ENCODE measurements at places on chromosomes 6 and 20.

DNA sequence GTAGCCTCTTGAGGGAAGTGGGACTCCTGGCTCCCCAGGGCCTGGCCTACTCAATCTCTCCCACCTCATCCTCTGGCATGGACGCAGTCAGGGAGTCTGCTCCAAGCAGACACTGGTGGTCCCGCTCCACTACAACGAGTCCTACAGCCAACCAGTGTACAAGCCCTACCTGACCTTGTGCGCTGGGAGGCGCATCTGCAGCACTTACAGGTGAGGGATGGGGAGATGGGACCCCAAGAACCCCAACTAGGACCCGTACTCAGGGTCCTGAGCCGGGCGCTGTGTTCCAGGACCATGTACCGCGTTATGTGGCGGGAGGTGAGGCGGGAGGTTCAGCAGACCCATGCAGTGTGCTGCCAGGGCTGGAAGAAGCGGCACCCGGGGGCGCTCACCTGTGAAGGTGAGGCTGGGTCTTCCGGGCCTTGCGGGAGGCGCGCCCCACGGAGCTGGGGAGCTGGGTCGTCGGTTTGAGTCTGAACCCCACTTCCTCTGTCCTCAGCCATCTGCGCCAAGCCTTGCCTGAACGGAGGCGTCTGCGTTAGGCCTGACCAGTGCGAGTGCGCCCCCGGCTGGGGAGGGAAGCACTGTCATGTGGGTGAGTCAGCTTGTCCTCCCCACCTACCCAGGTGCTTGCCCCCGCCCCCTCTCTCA lies 2.1 kb downstream of the EGFL8 start:
- DNase-seq = no peak

DNA sequence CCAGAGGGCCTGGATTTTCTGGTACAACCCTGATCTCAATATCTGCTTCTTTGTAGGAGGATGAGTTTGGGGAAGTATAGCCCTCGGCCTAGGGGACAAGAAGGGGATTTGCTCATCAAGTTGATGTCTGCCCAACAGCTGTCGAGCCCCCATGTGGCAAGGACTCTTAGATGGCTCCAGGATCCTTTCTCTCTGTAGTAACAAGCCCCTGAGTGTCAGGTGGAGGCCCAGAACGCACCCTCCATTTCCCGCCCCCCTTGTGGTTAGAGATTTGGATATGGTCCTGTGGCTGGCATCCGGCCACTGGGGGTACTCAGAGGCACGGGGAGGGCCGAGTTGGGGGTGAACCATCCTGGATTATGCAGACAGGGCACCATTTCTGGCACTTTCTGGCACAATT lies 50.1 kb downstream of the CTCFL start:
- DNase-seq = no peak

- DNase-seq = no peak
These were observed 1217.7 kb downstream of the EPHA7 start for GRCh38 chr6:92201618-92202017.

DNA sequence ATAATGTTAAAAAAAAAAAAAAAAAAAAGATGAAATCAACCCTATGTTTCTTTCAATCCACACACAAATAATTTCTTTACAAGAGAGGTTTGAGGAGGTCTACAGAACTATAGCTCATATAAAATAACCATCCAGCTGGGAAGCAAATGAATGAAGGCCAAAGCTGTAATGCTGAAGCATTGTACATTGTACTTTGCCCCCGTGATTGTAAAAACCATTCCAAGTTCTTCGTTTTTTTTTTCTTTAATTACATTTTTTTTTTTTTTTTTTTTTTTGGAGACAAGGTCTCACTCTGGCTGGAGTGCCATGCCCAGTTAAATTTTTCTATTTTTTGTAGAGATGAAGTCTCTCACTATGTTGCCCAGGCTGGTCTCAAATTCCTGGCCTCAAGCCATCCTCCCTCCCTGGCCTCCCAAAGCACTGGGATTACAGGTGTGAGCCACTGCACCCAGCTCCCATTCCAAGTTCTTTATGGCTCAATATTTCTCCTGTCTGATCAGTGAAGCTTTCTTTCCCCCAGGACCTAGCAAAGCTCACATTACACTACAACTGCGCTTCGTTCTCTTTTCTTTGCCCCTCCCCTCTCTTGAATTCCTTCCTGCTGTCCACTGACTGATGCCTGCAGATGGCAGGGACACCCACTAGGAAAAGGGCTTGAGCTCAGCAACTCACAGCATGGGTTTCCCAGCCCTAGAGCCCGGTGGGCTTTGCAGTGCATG lies 53.0 kb upstream of the NOP56 start:
- DNase-seq = no peak

GRCh38 chr6:34916348-34916967 lies 27.4 kb downstream of the ANKS1A start:
- DNase-seq = no peak

DNA sequence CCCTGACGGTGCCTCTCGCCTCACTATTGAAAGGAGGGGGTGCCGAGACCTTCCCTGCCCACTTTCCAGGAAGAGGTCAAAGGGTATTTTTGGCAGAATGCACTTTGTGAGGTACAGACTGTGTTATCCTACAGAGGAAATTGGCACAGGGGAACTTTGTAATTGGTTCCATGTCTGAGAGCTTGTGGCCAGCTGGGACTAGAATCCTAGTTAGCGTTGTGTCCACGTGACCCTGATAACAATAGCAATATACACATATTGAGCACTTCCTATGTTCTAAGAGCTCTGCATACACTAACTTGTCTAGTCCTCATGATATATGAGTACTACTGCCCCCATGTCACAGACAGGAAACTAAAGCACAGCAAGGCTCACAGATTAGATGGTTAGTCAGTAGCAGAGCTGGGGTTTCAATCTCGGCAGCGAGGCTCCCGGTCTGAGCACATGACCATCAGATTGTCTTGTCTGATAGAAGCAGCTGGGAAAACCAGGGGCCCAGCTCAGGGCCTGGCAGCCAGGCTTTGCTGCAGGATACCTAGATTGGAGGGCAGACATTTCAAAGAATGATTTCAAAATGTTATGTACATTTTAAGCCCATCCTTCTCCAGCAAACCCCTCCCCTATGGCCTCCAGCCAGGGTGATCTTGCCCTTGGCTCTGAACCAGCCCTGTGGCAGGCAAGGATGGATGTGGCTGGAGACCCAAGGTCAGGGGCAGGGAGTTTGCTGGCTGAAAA lies 1.4 kb downstream of the MAPK13 start:
- no peak for DNase-seq

GRCh38 chr6:73766040-73766439 lies 70.0 kb downstream of the CD109 start:
- no peak for DNase-seq

DNA sequence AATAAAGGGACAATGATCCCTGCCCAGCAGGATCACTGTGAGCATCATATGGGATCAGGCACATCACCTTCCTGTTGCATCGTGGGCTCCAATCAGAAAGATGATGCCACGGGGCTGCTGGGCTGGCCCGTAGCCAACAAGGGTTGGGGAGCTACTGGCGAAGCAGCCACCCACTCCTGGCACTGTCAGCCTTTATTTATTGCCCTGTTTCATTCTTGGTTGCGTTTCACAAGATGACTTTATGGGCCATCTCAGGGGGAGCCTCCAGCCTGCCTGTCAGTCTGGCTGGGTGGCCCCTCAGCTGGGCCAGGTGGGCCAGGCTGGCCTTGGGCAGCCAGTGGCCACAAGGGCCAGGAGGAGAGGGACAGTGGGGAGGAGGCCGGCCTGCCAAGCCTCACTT lies 17.3 kb downstream of the VSTM2L start:
- no peak for DNase-seq

GRCh38 chr6:35810971-35811698 lies 6.0 kb downstream of the LHFPL5 start:
- no peak for DNase-seq
